Esophagus mucosa (tissue), 1 donor: ENCODE measurements at places on chromosomes 16 and 17.

- no peak for ATAC-seq
These were observed 36.4 kb downstream of the JPH3 start for GRCh38 chr16:87638736-87639135.

- ATAC-seq = no peak
These were observed 16.9 kb downstream of the PLCG2 start for GRCh38 chr16:81796035-81796434.

GRCh38 chr16:25580041-25580440 lies 111.7 kb upstream of the HS3ST4 start:
- no peak for ATAC-seq

DNA sequence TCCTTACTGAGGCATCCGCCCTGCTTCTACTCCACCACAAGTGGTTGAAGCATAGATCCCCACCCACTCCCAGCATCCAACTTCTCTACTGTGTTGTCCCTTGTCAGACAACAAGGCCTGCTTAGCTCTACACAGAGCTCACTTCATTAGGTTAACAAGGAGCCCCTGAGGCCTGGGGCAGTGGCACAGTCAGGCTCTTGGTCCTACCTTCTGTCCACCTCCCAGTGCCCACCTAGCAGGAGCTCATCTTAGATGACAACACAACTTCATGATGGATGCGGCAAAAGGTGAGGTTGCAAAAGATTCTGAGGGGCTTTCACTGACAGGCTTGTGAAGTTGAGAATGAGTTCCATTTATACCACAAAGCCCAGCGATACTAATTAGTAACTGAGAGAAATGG lies 432.0 kb upstream of the CDH5 start:
- ATAC-seq = no peak

DNA sequence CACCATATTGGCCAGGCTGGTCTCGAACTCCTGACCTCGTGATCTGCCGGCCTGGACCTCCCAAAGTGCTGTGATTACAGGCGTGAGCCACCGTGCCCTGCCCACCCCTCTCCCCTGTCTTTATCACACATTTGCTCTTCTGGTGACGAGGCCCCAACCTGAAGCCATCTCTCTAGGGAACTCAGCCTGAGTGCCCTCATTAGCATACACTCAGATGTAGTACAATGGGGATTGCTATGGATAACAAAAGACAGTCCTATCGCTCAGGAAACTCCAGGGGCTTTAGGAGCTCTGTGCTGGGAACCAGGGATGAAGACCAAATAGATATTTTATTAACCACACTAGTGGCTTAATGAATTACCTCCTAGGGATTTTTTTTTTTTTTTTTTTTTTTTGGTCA lies 100.7 kb downstream of the MARF1 start:
- ATAC-seq = no peak

GRCh38 chr16:70692873-70693671 lies 7.2 kb upstream of the MTSS2 start:
- no peak for ATAC-seq

GRCh38 chr17:38690386-38690785 lies 14.7 kb upstream of the MLLT6 start:
- ATAC-seq = no peak

GRCh38 chr17:16353317-16354174 lies at the start of gene CENPV:
CENPV (minus strand) TSS chr17:16353469; CDS start chr17:16353436, 33 bp downstream.
- peak; percentile 64 for ATAC-seq
